ENCODE measurements at places on chromosomes 11 and 22.
A peak's percentile ranks its signal among the peaks of the same experiment; 100 is the strongest.

GRCh38 chr11:12359761-12360160 is 17.6 kb upstream of the PARVA start:
- no peak for DNase-seq

DNA sequence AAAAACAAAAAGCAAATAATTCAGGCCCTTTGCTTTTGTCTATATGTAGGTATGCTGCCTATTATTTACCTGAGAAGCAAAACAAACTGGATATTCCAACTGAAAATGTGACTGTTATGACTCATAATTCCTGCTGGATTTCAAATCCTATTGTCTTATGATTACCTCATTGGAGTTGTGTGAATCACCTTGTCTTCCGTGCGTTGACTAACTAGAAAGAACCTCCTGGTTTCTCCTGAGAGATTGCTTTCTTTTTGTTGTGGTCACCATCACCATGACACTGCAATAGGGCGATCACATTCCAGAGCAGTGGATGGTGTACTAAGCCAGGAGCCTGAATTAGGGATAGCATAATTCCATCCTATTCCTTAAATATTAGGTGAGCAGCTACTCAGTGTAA is 23.0 kb upstream of the EXPH5 start:
- no peak for DNase-seq

DNA sequence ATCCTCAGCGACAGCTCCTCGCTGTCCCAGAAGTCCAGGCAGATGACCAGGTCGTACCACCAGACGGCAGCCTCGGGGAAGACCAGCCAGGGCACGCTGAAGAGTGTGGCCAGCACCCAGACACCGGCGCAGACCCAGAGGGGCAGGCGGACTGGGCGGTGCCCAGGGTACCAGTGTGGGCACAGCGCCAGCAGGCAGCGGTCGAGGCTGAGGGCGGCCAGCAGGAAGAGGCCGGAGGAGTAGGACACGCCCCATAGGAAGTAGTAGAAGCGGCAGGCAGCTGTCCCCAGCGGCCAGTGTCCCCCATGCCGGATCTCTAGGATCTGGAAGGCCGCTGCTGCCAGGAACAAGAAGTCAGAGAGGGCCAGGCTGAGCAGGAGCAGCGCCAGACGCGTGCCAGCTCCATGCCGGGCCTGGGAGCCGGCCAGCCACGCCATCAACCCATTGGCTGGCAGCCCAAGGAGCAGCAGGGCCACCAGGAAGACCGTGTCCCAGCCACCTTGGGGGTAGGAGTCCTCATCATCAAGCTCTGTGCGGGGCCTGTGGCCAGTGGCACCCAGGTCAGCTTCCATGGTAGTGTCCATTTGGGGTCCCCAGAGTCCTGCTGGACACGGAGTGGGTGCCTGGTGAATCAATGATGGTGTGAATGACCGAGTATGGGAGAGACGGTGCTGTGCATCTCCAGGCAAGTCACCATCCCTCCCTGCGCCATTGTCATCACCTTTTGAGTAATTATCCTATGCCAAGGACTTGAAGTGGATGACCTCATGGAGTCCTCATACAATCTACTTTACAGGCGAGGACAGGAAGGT is at the start of gene GPR152:
Gene GPR152 (minus strand): TSS at position 589 of the 812 bp plus-strand sequence. CDS start 5 bp downstream, at position 584.
- DNase-seq: peak; percentile 19

DNA sequence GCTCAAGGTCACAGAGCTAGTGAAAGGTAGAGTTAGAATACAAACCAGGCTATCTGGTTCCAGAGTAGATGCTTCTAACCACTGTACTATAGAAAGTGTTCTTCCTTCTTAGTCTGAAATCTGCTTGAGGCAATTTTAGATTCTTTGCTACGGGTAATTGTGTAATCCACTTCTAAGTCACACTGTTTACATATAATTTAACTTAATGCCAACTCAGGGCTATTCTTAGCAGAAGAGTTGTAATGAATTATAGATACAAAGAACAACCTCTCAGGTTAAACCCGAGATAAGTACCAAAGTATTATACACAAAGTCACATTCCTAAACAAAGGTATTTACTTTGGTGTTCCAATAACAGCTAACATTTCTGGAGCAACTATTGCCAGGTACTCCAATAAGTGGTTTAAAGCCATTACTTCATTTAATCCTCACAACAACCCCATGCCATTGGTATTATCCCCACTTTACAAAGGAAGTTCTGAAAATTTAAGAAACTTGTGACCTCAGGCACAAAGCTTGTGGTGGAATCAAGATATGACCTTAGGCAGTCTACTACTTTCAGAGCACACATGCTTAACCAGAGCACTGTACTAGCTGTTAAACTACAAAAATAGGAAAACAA is 31.1 kb upstream of the DDI1 start:
- no peak for DNase-seq

- no peak for DNase-seq
Measured at GRCh38 chr22:49856343-49856742, 2.7 kb downstream of the ZBED4 start.

DNA sequence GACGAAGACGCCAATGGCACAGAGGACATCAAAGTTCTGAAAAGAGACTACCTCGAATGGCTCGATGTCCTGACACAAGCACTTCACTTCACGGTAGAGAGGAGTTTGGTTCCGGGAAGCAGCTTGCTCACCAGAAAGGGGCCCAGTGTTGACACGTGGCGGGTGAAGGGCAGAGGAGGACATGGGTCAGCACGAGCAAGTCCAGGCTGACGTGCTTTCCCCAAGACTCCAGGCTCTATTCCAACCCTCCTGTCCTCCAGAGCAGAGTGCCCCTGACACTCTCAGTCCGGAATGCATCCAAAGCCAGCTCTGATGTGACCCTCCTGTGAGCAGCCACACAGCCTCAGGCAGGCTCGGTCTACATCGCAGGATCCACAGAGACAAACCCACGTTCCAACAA is 77.5 kb upstream of the BID start:
- no peak for DNase-seq

DNA sequence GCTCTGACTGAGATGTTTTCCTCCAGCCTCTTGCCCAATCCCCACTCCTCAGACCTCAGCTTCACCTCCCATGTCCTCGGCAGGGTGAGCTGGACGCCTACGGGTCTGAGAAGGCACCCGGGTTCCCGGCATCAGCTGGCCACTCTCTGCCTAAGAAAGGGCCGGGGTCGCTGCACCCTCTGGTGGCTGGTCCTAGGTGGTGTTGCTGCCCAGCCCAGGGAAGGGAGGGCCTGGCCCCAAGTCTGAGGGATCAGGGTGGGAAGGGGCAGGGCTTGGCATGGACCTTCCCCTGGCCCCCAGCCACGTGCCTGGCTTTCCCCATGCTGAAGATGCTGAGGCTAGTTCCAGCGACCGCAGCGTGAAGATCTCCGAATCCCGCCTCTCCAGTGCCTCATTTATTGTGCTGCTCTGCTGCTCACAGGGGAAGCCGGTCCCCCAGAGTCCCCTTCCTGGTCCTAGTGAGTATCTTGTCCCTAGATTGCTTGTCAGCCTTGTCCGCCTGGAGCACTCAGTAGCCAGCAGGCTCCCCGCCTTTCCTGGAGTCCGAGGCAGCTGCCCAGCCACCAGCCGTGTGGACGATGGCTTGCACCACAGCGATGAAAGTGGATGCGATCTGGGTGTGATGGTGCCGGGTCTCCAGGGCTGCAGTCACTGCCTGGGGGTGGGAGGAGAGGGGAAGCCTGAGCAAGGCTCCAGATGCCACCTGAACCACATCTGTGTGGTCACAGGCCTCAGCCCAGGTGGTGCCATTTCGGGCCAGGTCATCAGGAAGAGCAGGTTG is 2.9 kb upstream of the GGT5 start:
- peak; percentile 58 for DNase-seq
